ENCODE measurements at places on chromosomes 11 and 22.

GRCh38 chr11:25927411-25927953 is 404.4 kb upstream of the ANO3 start:
- no peak for DNase-seq

DNA sequence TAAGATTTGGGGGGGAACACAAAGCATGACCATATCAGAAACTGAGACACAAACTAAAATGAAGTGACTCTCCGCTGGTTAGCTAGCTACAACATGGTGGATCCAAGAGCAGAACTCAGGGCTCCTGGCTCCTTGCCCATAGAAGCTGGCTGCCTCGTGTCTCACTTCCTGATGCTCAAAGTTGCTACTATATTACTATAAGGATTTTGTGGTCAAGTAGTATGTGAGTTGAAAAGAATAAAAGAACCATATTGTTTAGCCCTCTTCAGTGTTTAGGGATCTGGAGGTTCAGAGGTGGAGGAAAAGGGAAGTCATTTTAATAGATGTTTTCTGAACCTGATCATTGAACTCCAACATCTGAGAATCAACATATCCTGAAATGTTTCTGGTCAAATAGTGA is 16.9 kb upstream of the SIK2 start:
- DNase-seq = no peak

DNA sequence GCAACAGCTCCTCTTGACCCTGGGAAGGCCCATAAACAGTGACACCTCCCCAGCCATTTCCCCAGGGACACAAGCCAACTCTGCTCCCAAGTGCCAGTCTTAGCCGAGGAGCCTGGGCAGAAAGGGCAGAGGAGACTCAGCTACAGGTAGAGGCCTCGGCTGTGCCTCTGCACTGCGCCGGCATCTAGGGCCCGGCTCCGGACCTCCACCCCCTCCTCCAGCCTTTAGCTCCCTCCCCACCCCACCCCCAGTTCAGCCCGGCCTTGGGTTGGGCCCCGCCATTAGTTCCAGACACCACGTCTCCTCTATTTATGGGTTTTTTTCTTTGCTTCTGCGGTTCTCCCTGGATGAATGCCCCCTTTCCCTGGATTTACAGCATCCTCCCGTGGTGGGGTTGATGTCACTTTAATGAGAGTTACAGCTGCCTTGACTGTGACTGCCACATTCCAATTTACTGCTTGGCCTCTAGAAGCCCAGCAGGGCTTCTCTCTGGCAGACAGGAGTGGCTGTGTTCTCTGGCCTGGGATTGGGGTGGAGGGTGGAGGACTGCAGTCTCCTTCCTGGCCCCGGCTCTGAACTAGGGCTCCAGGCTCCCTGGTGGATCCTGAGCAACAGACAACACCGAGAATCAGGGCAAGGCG is 13.5 kb upstream of the OAF start:
- DNase-seq = no peak

GRCh38 chr22:42364604-42365110 is 67.5 kb downstream of the NFAM1 start:
- no peak for DNase-seq

DNA sequence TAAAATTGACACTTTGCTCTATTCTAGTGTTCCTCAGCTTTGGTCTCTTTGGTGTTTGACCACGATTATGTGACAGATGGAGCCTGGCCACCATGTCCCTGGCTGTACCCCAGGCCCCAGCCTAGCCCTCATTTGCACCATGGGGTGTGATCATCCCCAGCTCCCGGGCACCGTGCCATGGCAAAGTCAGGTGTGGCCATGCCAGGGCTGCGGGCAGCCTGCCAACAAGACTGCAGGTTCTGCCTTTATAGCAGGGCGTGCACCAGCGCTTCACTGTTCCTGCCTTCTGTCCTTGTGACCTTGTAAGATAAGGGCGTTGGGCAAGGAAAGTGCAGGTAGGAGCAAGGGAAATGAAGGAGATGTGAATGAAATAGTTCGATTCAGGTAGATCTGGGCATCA is 22.4 kb upstream of the APOBEC3A start:
- DNase-seq = no peak

Data from WTC11 (cell line).